ENCODE measurements at places on chromosomes 2 and 18.

GRCh38 chr2:105139556-105140239 is 101.8 kb downstream of the MRPS9 start:
- no peak for DNase-seq

DNA sequence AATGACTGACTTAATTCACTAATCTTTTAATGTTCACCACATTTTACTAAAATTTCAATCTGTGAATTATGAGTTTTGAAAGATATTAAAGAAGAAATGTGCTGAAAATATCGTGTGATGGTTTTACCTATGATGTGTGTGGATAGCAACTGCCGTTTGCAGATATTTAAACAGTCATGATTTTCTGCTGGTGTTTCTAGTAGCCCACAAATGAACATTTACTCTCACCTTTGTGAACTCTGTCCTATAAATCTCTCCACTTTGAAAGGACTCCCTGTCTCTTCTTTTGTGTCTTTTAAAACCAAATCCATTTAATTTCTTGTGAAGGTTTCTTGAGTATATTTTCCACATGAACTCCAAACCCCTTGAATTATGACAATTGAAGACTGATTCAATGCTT is 771.2 kb upstream of the SALL3 start:
- no peak for DNase-seq

DNA sequence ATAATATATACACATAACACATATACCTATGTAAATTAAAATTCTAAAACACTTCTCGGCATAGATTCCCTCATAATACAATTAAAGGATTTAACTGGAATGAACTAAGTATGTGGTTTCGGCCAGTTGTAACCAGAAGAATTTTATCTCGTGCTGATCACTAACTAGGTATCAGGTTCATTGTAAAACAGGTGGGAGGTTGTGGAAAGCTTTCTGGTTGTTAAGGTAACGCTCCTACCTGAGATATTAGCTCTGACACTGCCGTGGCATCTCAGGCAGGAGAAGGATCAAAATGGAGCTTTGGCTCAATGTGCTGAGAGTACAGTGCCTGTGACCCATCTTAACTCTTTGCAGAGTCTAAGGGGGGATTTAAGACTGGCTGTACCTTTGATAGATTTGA is 42.5 kb downstream of the SLC9A2 start:
- DNase-seq: no peak

GRCh38 chr2:126662621-126663020 is 6.7 kb downstream of the GYPC start:
- no peak for DNase-seq

- DNase-seq: peak; percentile 92
Observed at GRCh38 chr2:216590780-216591179, 42.4 kb upstream of the IGFBP2 start.

GRCh38 chr2:105778080-105778607 is 33.4 kb downstream of the NCK2 start:
- no peak for DNase-seq

GRCh38 chr2:205702576-205702975 is 20.3 kb downstream of the NRP2 start:
- DNase-seq: no peak

- no peak for DNase-seq
Observed at GRCh38 chr2:108970369-108970768, 18.7 kb downstream of the EDAR start.

DNA sequence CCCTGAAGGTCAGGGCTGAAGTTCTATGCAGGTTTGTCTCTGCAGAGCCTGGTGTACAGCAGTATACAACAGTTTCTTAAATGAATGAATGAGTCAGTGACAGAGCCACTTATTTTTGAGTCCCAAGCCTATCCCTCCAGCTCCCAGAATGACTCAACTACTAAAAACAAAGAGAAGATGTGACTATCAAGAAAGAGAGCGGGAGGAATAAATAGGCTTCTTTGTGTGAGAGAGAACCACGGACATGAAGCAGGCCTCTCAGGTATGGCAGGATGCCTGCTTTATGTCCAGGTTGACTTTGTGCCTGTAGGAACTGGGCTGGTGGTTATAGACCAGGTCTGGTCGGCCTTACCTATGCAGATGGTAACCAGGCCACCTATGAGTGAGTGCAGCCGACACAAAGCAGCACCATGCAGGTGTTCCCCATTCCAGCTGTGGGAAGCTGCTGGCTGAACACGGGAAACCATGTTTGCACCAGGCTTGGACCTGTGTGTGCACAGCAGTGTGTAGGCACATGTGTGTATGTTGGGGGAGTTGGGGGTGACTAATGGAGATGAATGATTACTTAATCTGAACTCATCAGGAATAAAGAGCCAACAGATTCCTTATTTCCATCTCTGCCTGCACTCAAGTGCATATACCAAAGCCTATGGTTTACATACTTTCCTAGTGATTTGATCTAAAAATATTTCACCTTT is 171.0 kb downstream of the OSR1 start:
- DNase-seq: no peak

- DNase-seq: no peak
Observed at GRCh38 chr18:75115514-75115913, 93.4 kb downstream of the PTGR3 start.

GRCh38 chr2:215396595-215397313 is 39.1 kb downstream of the FN1 start:
- no peak for DNase-seq

DNA sequence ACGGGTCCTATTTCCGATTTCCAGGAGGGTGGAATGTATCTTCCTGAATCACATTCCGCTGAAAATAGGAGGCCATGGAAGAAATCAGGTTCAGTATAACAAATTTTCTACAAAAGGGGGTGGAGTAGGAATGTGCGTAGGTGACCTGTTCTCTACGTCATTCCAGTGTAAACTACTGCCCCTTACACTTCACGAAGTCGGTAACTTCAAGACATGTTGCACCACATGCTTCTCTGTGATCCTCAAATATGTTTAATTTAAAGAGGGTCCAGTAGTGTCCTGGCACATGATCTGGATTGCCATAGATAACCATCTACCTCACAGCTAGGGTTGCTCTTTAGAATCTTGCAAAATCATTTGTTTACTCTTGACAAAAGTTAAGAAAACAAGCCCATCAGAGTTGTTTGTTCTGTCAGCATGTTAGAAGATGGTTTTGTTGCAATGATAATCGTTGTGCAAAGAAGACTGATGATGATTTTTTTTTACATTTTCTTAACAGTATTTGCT is 7.5 kb upstream of the CPS1 start:
- DNase-seq: no peak

- peak; percentile 65 for DNase-seq
Observed at GRCh38 chr2:236531996-236532395, 37.6 kb upstream of the ACKR3 start.

- no peak for DNase-seq
Observed at GRCh38 chr2:205869439-205869838, 187.1 kb downstream of the NRP2 start.

DNA sequence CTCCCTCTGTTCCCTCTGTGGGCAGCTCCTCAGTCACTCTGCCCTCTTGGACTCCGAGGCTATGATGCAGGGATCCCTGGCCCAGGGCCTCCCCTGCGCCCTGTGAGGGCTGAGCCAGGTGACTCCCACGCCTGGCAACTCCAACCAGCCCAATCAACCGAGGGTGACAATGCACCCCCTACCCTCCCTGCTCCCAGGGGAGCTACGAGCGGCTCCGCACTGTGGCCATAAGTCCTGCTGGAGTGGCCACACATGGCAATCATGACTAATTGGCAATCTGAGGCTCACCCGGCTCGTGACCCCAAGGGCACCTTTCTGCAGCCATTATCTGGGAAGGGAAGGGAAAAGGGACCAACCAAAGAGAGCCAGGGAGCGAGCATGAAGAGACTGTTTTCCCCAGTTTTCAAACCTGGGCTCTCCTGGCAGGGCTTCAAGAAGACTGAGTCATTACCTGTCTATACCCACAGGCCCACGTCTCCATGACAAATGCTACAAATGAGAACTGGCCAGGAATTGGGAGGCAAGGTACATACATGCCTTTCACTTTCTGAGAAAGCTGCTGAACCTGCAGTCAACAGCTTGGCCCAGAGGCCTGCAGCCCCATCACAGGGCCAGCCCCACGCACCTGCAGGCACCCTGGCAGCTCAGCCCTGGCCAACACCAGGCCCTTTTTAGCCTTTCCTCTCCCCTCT is 45.1 kb downstream of the RPL31 start:
- no peak for DNase-seq

DNA sequence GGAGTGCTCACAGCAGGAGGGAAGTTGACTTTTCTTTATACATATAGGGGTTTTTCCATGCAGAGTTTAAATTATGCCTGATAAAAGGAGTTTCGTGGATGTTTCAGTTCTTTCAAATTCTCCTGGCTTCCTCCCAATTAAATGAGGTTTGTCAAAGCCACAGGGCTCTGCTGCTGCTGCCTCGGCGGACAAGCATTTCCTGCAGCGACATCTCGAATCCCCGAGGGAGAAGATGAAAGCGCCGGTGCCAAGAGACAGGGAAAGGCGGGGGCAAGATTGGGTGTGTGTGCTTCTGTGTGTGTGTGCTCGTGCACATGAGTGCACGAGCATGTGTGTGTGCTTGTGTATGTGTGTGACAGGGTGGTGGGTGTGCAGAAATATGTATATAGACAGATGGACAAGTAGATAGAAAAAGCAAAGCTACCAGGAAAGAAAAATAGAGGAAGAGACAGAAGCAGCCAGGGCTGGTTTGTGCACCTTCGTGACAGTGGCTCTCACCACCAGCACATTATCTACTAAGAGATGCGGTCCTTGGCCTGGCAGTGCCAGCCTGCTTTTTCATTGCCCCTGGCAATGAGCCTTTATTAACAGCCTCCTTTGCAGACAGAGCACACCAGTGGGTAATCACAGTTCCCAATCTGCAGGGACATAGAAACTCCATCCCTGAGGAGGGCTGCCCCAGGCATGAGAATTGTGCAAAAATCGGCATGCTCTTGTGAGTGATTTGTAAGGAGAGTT is 76.2 kb downstream of the CDK15 start:
- DNase-seq: no peak

GRCh38 chr2:112690853-112691401 is 29.9 kb upstream of the NT5DC4 start:
- no peak for DNase-seq

DNA sequence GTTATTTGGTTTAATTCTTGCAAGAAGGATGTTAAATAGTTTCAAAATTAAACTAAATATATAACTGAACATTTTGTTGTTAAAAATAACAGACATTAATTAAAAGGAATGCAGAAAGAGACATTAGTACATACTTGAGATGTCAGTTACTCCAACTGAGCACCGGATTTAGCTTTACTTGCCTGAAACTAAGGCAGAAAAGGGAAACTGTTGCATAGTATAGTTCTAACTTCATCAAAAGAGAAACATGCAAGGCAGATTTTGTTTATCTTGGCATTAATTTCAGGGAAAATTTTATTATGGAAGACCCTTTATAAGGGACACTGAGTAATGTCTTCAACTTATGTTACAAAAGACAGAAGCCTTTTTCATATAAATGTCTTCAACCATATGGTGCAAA is 218.3 kb downstream of the STK39 start:
- DNase-seq: no peak

- DNase-seq: no peak
Observed at GRCh38 chr2:10903861-10904210, 7.9 kb upstream of the KCNF1 start.

DNA sequence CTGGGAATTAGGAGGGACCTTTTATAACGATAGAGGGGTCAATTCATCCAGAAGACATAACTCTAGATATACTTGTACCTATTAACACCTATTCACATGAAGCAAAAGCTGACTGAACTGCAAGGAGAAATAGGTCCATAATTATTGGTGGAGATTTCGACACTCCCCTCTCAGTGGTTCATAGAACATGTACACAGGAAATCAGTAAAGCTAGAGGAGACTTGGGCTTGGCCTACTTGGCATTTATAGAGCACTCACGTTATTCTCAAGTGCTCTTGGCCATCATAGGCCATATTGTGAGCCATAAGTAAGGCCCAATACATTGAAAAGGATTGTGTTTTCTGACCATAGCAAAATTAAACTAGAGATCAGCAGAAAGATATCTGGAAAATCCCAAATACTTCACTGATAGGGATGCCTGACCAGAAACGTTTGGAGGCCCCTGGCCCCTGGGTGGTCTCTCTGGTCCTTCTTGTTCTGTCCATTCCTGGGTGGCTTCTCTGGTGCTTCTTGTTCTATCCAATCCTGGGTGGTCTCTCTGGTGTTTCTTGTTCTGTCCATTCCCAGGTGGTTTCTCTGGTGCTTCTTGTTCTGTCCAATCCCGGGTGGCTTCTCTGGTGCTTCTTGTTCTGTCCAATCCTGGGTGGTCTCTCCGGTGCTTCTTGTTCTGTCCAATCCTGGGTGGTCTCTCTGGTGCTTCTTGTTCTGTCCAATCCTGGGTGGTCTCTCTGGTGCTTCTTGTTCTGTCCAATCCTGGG is 49.0 kb downstream of the SNED1 start:
- DNase-seq: no peak

DNA sequence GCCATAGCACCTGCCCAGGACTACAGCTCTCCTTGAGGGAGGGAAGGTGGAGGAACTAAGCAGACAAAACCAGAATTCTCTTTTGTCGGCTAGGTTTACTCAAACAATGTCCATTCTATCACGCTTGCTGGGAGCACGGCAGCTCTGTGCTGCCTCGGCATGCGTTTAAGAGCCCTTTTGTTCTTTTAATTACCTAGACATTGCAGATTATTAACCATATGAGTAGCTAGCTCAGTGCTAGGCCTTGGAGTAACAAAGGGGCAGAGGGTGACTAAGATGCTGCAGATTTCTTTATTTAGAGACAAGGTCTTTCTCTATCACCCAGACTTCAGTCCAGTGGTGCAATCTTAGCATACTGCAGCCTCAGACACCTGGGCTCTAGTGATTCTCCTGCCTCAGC is 11.1 kb downstream of the MSGN1 start:
- DNase-seq: no peak

DNA sequence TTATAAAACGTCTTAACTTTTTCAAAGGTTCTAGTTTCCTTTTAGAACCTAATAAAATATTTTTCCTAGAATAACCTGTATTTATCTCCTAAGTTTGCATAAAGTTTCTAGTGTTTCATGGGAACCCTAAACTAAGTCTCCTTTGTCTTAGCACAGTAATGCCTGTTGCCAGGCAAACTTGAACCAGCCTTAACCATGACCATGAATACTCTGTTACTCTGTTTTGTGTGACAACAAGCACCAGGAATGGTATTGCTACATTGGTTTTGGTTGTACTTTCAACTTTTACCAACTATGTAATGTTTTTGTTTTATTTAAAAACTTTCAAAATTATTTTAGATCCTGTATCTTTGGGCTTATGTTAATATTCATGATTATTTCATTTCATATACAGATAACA is 137.6 kb downstream of the CERS6 start:
- DNase-seq: no peak

GRCh38 chr18:76593843-76594242 is 98.8 kb upstream of the ZNF516 start:
- no peak for DNase-seq

GRCh38 chr2:197054437-197054836 is 127.9 kb upstream of the PGAP1 start:
- no peak for DNase-seq

All from vagina (tissue), 2 donors.